Motor neuron (in vitro differentiated cells): ENCODE measurements at places on chromosomes 7 and 10. TPM values are rescaled to one million over a fixed set of nuclear protein-coding genes. Genes with fewer than 3 reads are reported as not detected.

The SEMA3C gene
- 48.7 and 51.5 TPM in 2 replicates for total RNA-seq

The TUBAL3 gene
- total RNA-seq = 0.13 TPM in 1 of 2 replicates, not detected in the other

The FAM25A gene
- total RNA-seq = not detected in 2 replicates

The DRGX gene
- total RNA-seq = 0.26 and 0.42 TPM in 2 replicates
